CD4-positive, CD25-positive, alpha-beta regulatory T cell (primary cell): ENCODE measurements at places on chromosomes 2 and 18.

- no peak for DNase-seq
Measured at GRCh38 chr2:67476809-67477790, 80.0 kb downstream of the ETAA1 start.

GRCh38 chr2:25558262-25558661 is 115.1 kb downstream of the DTNB start:
- peak; percentile 87 for DNase-seq

DNA sequence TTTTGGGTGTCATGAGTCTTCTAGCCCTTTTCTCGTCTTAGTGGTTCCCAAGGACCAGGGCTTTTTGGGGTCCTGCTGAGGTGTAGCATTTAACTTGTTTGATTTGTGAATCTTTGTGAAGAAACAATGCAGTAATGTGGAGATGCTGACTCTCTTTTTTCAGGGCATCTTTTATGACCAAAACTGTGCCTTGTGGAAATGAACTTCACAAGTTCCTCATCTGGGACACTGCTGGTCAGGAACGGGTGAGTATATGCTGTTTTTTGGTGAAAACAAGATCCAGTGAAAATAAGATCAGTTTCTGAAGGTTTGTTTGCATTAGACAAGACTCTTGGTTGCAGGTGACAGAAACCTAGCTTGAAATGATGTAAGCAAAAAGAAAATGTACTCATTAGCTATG is 83.9 kb downstream of the RAB31 start:
- no peak for DNase-seq

DNA sequence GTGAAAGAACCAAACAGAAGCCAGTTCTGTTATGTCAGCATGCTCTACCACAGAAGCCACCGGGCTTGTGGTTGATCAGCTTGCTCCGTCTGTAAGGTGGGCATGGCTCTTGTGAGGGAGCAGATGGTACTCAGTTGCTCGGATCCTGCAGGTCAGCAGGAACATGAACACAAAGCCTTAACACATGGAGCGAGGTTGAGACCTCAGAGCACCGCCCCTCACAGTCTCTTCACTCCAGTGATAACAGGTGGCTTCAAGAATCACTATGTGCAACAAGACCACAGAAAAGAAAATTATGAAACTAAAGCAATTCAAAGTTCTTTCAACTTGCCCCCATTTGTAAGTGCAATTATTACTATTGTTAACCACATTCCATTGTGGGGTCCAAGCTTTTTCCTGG is 72.1 kb downstream of the OSBPL6 start:
- no peak for DNase-seq

- no peak for DNase-seq
Measured at GRCh38 chr2:159229476-159230144, 56.9 kb downstream of the WDSUB1 start.

GRCh38 chr18:64392202-64392601 is 243.3 kb upstream of the LINC00305 start:
- no peak for DNase-seq

DNA sequence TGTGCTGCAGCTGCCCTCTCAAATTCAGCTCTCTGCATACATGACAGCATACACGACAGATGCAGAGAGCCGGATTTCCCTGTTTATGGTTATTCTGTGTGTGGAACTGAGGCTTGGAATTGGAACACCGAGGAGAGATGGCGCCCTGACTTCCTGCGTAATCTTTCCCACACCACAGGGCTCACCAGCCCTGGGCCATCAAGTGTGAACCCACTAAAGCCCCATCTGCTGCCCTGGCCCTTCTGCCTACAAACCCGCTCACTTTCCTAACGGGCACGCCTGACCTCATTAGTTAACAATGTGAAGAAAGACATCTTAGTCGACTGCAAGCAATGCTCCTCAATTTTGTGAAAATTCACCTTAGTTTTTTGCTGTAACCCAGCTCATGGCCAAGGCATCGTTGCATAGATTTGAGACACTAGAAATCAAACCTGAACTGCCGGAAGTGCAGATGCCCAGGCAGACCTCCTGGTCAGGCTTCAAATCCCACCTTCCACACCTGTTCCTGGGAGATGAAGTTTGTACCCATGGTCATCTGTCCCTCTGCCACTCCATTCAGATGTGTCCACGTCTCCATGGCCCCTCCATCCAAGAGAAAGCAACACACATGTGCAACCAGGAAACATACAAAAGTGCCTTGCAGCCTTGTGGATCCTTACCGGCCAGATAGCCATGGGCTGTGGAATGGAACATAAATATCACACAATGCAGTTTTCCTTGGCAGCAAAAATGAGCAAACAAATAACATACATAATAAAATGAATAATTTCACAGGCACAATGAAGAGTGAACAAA is 5.0 kb upstream of the CIDEA start:
- no peak for DNase-seq

DNA sequence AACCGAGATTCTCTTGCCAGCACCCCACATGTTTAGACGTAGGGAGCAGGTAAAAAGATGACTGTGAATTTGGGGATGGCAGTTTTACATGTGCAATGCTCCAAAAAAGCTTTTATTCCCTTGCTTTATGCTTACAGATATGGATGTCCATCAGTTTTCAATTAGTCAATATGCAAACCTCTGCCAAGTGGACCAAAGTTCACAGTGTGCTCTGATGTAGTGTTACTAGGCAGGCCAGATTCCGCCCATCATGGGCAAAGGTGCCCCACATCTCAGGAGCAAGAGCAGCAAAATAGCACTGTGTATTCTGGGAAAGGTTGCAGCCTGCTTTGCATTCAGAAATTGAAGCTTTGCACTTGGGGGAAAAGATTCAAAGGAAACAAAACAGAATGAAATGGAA is 329.7 kb upstream of the ZEB2 start:
- DNase-seq, result no peak

- DNase-seq, result no peak
Measured at GRCh38 chr2:113057117-113057516, 1.9 kb upstream of the IL36RN start.

- DNase-seq, result no peak
Measured at GRCh38 chr2:231890896-231891513, 35.2 kb downstream of the NPPC start.

DNA sequence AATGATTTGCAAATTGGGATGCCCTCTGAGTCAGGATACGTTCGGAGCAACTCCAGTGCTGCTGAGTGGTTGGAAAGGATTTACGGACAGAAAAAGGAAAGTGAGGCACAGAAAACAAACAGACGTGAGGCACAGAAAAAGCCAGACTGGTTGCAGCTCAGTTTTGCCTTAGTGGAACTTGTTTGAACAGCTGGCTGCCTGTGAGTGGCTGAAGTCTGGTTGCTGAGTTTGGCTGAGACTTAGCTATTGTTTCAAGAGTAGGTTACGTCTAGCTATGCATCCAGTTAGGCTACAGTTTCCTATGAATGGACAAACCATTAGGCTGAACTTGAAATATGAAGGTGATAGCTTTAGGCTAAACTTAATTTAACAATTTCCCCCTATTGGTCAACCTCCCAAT is 256.6 kb downstream of the VAPA start:
- DNase-seq, result no peak

DNA sequence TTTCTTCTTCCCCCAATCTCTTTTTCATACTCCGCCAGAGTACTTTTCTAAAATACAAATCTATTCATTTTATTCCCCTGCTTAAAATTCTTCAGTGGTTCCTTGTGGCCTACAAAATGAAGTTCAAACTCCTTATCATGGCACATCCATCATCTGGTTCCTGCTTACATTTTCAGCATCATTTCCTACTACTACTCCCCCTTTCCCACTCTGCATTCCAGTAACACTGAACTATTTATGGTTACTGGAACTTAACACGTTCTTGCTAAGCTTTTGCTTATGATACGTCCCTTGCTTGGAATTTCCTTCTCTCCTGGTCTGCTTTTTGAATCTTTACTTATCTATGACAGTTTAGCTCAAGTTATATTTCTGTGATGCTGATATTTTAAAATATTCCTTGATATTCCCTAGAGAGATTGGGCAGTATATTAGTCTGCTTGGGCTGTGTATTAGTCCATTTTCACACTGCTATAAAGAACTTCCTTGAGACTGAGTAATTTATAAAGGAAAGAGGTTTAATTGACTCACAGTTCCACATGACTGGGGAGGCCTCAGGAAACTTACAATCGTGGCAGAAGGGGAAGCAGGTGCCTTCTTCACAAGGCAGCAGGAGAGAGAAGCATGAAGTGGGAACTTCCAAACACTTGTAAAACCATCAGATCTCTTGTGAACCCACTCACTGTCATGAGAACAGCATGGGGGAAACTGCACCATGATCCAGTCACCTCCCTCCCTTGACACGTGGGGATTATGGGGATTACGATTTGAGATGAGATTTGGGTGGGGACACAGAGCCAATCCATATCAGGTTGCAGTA is 53.2 kb downstream of the BMPR2 start:
- DNase-seq, result no peak

DNA sequence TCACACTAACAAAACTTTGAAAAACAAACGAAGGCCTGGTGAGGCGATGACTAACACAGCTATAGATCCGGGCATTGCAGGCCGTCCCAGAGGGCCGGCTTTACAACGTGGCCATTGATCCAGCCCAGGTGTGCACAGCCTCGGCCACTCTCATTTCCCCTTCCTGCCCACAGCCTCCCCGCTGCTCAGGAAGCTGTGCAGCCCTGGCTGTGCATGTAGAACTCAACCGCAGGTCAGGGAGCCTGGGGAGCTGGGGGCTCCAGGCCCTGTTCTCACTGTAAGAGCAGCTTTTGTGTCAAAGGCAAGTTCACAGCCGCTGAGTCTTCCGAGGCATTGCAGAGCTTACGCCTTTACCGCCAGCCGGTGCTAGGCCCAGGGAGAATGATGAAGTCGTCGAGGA is 87.2 kb downstream of the LONRF2 start:
- DNase-seq, result peak; percentile 33

GRCh38 chr2:9538000-9538507 is 17.6 kb downstream of the ADAM17 start:
- DNase-seq, result no peak

- DNase-seq, result no peak
Measured at GRCh38 chr2:203647579-203647978, 58.9 kb upstream of the CD28 start.

GRCh38 chr2:88452980-88453582 is 588 bp upstream of the FOXI3 start:
- no peak for DNase-seq

GRCh38 chr2:200814917-200815316 is 3.2 kb downstream of the BZW1 start:
- DNase-seq, result no peak

DNA sequence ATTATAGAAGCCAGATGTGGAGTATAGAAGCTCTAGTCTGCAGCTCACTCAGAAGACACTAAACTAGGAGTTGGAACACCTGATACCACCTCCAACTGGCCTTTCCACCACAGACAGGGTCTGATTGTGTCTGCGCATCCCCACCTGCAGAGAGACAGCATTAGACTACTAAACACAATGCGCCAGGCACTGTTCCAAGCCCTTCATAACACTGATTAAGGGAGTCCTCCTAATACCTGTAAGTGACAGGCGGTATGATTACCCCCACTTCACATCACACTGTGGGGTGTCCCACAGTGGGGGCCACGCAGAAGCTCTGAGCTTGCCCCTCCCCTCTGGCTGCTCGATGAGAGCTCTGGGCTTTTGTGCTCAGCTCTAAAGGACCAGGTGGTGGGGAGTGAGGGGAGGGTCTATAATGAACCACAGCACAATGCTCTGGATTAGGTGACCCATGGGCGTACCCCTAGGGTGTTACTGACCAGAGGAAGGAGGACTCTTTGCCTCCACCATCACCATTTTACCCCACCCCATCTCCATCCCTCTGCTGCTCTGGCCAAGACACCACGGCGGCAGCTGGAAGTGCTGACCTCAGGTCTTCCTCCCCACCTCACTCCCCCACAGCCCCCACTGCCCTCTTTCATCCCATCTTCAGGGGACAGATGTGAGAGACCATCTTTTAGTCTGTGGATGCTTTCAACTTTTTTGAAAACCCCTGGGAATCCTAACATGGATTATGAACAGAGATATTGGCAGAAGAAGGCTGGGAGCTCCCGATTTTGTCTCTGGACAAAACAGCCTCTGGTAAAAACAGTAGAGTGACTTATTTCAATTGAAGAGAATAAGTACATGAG is 145.1 kb downstream of the GFPT1 start:
- DNase-seq, result no peak

DNA sequence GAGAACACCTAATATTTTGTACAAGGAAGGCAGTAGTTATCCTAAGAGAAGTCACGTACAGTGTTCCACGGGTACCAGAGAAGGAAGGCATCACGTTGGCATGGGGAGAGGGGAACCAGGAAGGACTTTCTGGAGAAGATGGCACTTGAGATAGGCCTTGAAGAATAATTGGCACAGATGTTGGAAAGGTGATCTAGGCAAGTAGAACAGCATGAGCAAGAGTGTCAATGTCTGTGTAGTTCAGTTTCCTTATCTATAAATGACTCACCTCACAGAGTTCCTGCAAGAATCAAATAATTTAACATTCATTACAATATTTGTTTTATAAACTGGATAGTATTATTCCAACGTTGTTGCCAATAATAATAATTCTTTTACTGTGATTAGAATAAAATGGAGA is 48.3 kb upstream of the BZW1 start:
- no peak for DNase-seq

- DNase-seq, result no peak
Measured at GRCh38 chr2:166934817-166935216, 46.5 kb downstream of the XIRP2 start.

DNA sequence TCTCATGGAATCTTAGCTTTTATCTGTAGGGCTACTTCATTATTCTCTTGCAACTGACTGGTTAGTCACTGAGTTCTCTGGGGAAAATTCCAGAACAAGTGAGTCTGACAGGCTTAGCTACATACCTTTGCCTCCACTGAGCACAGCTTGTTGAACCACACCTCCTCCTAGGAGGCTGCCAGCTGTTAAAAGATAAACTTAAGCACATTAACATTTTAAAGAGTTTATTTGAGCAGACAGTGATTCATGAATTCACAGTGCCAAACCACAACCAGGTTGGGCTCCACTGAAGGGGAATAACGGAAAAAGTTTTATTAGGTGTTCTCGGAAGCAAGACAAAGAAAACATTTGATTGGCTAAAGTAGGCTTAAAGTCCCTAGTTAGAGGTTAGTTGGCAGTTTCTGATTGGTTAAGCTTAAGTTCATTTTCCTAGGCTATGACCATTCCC is 12.5 kb upstream of the SLC38A11 start:
- no peak for DNase-seq

DNA sequence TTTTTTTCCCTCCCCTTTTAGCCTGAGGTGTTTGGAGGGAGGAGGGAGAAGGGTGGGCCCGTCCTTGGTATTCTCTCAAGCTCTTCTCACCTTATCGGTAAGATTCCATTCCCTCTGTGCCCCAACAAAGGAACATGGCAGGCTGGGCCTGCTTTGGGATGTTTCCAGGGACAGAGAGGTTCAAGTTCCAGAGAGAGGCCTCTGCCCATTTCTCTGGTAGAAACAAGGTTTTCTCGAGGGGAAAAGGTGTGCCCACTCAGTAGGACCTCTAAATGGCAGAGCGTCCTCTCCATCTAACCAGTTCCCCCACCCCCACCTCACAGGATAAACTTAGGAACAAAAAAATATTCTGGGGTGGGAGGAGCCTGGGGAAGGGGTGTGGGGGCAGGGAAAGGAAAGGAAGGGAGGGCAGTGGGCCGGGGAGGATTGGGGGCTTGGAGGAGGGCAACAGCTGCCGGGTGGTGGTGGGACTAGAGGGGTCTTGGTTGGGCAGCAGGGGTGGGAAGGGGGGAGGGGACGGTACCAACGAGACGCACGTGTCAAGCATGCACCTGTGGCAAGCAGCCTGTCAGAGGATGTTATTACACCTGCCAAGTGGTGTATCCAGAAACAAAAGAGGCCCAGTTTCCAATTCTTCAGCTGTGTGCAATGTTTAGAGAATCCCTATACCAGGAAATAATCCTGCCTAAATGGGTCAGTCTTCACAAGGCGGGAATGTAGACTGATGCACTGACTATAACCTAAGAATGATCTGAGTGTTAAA is 2.1 kb downstream of the PCBP1 start:
- peak; percentile 17 for DNase-seq

- DNase-seq, result no peak
Measured at GRCh38 chr2:23617167-23617810, 232.3 kb downstream of the KLHL29 start.
